ENCODE measurements at places on chromosomes 12 and 14.

DNA sequence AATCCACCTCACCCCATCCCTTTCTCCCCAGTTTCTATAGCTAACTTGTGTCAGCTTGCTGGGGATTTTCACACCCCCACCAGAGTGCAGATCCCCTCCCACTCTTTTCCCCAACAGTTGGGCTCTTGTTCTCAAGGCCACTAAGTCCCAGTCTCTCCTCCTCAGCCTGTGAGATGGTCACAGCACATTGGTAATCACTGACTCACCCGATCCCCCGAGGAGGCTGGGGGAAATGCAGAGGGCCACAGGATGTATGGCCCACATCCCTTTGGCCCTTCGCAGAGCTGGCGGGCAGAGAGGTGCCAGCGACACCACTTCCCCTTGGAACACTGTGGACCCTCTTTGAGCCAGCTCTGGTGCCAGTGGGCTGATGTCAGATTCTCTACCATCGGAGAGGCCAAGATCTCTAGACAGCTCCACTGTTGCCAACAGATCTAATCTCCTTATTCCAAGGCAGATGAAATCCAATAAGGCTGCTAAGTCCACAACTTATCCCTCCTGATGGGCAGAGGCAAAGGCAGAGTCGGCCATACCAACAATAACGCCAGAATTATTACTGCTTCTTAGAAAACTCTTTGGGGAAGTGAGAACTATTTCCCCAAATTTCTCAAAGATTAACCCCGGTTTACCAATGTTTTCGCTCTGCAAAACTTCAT, 1.6 kb downstream of the FMNL3 start:
- DNase-seq = no peak

- no peak for DNase-seq
These were observed 14.9 kb upstream of the IRF2BPL start for GRCh38 chr14:77043177-77043983.

- DNase-seq = no peak
These were observed 34.4 kb upstream of the EGLN3 start for GRCh38 chr14:33985242-33985641.

DNA sequence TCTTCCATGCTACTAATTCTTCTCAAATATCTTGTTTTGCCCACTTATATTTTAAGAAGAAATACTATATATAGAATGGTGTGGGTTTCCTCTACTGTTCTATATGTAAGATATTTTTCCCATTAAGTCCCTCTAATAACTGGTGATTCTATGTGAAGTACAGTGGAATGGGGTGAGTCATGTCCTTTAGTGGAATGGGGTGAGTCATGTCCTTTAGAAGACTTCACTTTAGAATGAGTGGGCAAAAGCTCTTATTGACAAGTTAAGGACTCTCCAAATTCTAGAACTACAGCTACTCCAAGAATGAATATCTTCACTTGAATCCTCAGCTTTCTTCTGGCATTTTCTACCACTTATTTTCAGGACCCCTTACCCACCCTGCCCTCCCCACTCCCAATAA, 349.9 kb downstream of the ETNK1 start:
- no peak for DNase-seq

DNA sequence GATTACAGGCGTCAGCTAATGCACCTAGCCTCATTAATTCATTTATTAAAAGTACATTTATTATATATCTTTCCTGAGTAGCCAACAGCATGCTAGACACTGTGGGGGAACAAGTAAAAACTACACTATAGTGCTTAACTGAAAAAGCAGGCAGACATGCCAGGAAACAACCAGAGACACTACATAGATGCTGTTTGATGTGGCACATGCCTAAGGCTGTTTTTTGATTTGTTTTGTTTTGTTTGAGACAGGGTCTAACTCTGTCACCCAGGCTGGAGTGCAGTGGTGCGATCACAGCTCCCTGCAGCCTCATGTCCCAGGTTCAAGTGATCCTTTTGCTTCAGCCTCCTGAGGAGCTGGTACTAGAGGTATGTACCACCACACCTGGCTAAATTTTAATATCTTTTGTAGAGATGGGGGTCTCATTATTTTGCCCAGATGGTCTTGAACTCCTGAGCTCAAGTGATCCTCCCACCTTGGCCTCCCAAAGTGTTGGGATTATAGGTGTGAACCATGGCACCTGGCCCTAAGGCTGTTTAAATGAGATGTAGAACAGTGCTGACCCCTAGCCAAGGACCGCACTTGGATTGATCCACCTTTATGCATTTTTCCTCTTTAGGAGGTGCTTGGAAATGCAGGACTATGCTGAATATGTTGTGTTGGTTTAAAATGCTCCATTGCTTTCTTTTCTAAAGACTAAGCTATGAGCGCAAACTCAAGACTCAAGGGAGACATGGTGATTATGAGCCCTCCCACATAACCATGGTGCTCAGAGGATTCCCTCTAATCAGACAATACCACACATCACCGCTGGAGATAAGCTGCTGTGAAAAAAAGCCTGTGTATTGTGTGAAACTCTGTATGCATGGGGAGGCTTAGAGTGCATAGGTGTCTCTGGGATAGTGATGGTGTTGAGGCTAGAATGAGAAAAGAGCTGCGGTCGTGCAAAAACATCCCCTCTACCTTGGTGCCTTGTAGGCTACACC, 10.5 kb upstream of the C14orf93 start:
- no peak for DNase-seq

DNA sequence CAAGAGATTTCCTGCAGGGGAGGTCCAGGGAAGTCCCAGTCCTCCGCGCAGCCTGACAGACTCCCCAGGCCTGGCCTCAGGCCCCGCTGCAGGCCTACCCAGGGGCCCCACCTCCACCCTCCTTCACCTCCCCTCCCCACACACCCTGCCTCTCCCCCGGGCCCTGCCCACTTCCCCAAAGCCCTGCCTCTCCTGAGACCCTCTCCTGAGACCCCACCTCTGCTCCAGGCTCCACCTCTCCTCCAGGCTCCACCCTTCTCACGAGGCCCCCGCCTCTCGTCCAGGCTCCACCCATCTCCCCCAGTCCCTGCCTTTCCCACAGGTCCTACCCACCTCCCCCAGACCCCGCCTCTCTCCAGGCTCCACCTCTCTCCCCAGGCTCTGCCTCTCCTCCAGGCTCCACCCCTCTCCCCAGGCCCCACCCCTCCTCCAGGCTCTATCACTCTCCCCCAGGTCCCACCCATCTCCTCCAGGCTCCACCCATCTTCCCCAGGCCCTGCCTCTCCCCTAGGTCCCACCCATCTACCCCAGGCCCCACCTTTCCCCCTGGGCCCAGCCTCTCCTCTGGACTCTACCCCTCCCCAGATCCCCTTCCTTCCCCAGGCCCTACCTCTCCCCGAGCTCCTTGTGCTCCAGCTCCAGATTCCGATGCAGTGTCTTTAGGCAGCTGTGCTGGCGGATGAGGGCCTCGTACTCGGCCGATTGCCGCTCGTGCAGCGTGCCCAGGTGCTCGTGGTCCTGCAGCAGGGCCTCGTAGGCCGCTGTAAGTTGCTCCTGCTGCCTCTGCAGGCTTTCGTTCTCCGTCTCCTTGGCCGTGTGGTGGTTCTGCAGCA, 58.8 kb upstream of the GPR68 start:
- no peak for DNase-seq

DNA sequence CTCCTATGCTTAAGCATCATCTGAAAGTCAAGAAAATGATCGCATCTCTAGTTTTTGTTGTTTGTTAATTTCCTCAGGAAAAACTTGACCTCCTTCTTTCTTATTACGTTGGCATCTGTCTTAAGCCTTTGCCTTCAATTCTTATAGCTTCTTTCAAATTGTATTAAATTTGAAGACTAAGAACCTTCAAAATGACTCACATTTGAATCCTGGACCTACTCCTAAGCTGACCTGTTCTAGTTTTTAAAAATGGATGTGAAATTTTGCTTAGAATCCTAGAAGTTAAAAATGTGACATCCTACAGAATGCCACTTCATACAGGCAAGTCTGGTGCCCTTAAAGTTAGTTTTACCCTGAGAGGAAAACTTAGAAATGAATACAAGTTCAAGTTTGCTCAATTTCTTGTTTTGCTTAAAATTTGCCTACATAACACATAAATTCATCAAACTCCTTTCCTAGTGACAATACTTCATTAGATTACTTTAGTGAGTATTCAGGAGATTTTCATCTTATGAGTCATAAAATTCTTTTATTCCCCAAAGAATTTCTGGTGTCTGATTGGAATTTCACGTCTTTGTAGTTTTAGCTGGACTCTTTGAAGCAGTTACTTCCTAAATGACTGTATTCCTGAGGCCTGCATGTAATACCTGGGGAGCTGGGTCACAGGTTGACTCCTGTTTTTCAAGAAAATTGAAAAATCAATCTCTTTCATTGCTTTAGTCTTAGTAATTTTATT, 152.3 kb downstream of the MSRB3 start:
- DNase-seq = no peak

GRCh38 chr14:28952666-28953065, 186.1 kb downstream of the FOXG1 start:
- peak; percentile 93 for DNase-seq

Measured in SHP77 treated with DMSO at 0.1 percent for 48 hours (cell line).